NCI-H524 (cell line): ENCODE measurements at places on chromosomes 13 and 19.

- DNase-seq: no peak
These were observed 52.4 kb downstream of the MLLT1 start for GRCh38 chr19:6227156-6227935.

DNA sequence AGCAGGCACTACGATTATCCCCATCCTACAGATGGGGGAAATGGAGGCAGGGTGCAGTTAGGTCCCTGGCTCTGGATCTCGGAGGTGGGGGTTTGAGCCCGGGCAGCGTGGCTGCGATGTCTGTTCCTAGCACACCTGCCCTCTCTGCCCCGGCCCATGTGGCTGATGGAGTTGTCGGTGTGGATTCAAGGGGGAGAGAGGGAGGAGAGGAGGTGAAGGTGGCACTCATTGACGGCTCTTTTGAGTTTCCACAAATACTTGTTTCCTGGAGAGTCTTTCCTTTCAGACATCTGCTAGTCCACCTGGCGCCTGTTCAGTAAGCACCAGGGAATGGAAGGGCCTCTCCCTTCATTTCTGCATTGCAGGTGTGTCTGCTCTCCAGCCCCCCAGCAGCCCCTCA lies 69.9 kb downstream of the ARHGEF18 start:
- DNase-seq: peak; percentile 47

DNA sequence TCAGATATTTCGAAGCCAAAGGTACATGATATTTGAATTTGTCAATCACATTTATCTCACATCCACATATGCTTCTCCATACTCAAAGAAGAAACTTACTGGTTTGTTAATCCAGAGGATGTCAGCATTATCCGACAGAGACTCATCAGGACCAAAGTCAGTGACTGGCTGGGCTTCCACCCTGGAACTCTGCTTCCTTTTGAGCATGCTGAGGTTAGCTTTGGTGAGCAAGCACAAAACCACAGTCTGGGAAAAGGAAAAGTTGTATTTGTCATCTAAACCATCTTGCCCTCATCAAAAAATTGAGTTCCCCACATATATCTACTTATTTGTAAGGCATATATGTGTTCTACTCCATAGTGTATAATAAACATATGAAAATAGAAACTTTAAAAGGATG lies 17.4 kb downstream of the NALCN start:
- DNase-seq: no peak

GRCh38 chr13:97280478-97280877 lies 58.3 kb downstream of the MBNL2 start:
- no peak for DNase-seq

DNA sequence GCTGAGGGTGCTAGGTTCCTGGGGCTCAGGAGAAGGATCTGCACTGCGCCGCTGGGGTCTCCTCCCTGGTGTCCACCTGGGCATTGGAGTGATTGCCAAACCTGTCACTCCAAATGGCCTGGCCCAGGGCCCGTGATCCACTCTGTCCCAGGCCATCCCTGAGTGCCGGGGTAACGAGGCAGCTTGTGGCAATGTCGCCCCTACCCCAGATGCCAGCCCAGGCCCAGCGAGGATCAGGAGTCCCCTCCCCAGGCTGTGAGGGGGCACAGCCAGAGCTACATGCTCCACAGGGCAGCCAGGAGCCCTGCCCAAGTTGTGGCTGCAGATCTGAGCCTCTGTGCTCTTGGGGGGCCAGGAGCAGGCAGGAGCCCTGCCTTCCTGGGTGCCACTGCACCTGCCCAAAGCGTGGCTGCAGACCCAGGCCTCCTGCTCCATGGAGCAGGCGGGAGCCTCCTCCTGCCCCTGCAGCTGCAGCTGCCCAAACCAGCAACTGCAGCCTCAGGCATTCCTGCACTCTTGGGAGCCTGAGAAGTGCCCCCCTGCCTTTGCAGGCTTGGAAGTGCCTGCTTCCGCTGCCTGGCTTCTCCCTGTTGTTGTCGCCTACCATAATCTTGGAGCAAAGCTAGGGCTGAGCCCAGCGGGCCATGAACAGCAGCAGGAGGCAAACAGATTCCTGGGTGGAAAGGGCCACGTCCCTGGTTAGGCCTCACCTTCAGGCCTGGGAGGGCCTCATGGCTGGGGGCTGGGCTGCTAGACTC lies 4.6 kb downstream of the IGFL4 start:
- DNase-seq: no peak

- no peak for DNase-seq
These were observed 7.7 kb downstream of the ZC3H4 start for GRCh38 chr19:47105874-47106273.

GRCh38 chr19:46978171-46978869 lies 41.3 kb upstream of the NPAS1 start:
- DNase-seq: no peak

- no peak for DNase-seq
These were observed 181.9 kb downstream of the NDFIP2 start for GRCh38 chr13:79662882-79663281.

GRCh38 chr19:1181606-1182005 lies 7.5 kb upstream of the SBNO2 start:
- DNase-seq: no peak

GRCh38 chr13:22112956-22113745 lies 442.3 kb downstream of the FGF9 start:
- DNase-seq: no peak

DNA sequence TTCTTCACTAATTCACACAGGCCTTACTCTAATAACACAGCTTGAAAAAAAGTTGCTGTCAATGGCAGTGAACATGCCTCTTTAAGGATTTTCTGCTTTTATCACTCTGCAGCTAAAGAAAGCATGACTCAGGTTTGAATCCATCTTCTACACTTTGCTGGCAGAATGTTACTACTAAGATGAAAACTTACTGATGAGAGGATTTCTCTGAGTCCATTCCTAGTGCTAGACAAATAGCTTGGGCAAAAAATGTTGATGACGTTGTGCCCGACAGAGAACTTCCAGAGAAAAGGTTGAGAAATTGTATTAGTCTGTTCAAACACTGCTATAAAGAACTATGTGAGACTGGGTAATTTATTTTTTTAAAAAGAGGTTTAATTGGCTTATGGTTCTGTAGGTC lies 572.0 kb downstream of the IRS2 start:
- no peak for DNase-seq

- DNase-seq: peak; percentile 78
These were observed 205.3 kb downstream of the HS6ST3 start for GRCh38 chr13:96294930-96295881.

DNA sequence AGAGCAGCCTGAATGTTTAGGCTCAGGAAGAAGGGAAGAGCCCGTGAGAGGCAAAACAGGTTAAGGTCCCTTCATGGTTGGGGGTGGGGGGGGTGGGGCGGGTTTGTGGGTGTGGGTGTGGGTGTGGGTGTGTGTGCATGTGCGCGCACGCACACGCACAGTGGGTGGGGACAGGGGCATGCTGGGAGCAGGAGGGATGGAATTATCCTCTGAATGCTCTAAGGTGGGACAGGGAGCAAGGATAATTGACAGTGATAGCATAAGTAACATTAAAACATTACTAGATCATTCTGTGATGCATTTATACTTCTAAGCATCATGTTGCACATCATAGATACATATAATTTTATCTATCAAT lies 64.7 kb downstream of the CCDC70 start:
- no peak for DNase-seq

DNA sequence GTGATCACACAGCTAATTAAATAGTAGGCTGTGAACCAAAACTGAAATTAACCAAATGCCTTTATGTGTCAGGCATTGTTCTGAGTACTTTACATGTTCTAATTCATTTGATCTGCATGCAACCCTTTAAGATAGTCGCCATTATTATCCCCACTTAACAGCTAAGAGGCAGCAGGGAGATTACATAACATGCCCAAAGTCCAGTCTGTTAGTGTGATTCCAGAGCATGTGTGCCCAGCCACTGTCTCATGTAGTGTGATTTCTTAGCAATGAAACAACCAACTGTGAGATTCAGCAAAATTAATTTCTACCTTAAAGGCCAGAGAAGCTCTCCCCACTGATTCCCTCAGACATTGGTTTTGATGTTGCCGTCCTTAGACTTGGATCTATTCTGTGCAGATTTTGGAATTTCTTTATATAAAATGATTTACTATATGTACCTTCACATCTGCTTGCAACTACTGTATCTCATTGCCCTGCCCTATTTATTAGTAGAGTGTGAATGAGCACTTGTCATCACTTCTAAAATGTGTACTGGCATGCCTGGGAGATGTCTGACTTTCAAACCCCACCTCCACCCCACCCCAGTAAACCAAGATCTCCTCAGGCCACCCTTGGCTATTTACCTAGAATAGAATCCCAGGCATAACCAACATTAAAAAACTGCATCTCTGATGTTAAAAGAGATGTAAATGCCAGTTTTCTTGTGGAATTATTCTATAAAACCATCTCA lies 41.2 kb downstream of the POLR1D start:
- DNase-seq: peak; percentile 73

GRCh38 chr19:30871979-30872378 lies 477.3 kb downstream of the TSHZ3 start:
- DNase-seq: no peak

- no peak for DNase-seq
These were observed 11.0 kb downstream of the PLEKHG2 start for GRCh38 chr19:39423258-39424086.

GRCh38 chr13:34064456-34065205 lies 246.7 kb downstream of the RFC3 start:
- DNase-seq: no peak

DNA sequence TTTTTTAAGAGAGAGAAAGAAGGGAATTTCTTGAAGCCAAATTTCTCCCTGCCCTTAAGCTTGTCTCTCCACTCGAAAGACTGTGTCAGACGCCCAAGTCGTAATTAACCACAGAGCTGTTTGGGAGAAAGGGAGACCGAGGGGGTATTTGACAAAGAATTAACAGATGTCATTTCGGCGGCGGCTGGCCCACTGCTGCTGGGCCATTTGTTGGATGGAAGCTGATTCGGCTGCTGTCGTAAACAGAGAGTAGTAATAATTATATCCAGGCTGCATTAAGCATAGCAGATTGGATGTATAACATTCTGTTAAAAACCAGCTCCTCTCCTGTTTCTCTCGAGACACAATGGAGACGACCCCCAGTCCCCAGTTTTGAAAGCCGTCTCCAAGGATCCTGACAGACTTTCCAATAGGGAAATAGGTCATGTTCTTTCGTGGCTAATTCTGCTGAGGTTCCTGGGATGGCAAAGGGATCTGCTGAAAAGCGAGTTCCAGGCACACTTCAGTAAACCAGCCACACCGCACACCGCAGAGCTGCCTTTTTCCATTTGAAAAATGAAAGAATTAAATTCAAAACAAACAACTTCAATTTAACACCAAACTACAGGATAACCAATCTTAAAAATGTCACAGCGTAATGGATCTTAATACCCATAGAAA lies 71.5 kb downstream of the KCTD15 start:
- peak; percentile 23 for DNase-seq

GRCh38 chr19:15544970-15545369 lies 36.6 kb downstream of the CYP4F22 start:
- no peak for DNase-seq

- no peak for DNase-seq
These were observed 346.7 kb downstream of the ITGBL1 start for GRCh38 chr13:101799196-101799595.

- no peak for DNase-seq
These were observed 65.9 kb upstream of the ADGRL1 start for GRCh38 chr19:14271840-14272239.

DNA sequence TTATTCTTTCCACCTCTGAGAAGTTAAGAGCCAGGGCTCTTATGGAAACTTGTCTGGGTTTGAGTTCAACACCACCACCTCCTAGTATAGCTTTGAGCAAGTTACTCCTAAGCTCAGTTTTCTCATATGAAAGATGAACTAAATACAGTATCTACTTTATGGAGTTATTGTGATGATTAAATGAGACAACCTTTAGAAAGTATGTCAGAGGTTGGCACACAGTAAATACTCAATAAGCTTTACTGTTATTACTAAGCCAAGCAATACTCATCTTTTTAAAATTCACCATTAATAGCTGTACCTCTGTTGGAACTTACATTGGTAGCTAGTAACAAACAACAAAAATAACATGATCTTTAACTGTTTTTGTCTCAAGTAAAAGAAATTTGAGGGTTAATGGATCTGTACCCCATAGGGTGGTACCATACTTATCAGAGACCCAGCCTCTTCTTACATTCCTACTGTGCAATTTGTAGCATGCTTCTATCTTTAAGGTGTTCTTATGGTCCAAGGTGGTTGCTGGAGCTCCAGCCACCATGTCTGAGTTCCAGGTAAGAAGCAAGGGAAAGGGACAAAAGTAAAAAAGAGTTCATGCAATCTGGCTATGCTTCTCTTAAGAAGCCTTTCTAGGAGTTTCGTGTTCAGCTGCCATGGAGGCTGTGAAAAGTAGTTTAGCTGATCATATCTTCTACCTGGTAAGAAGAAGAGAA lies 24.1 kb upstream of the NDFIP2 start:
- DNase-seq: no peak

- DNase-seq: no peak
These were observed 18.7 kb upstream of the ATXN8OS start for GRCh38 chr13:70088926-70089325.

GRCh38 chr19:41540041-41540695 lies 35.8 kb upstream of the CEACAM21 start:
- DNase-seq: no peak

GRCh38 chr13:68506888-68507551 lies 1276.9 kb upstream of the PCDH9 start:
- DNase-seq: no peak

DNA sequence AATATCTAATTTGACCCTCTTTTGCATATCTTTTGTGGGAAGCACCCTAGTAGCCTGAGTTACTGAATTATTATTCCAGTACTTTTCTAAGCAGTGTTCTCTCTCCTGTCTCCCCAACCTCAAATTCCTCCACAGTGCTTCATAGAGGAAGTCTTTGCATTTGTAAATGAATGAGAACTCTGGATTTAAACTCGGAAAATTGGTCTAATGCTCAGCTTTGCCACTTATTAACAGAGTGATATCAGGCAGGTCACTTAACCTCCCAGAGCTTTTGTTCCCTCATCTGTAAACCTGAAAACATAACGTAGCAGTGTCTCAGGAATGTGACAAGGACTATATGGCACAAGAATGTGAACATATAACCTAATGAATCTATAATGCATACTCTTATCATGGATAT lies 26.2 kb downstream of the FREM2 start:
- no peak for DNase-seq

- peak; percentile 90 for DNase-seq
These were observed 110.2 kb downstream of the TEX26 start for GRCh38 chr13:31042481-31043165.

DNA sequence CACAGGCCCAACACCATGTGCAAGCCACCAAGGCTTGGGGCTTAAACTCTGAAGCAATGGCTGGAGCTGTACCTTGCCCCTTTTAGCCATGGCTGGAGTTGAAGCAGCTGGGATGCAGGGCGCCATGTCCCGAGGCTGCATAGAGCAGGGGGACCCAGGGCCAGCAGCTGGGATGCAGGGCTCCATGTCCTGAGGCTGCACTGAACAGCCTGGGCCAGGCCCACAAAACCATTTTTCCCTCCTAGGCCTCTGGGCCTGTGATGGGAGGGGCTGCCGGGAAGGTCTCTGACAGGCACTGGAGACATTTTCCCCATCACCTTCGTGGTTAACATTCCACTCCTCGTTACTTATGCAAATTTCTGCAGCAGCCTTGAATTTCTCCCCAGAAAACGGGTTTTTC lies 10.8 kb downstream of the TRAPPC2B start:
- DNase-seq: no peak
